ENCODE measurements at places on chromosomes 13 and 19.

DNA sequence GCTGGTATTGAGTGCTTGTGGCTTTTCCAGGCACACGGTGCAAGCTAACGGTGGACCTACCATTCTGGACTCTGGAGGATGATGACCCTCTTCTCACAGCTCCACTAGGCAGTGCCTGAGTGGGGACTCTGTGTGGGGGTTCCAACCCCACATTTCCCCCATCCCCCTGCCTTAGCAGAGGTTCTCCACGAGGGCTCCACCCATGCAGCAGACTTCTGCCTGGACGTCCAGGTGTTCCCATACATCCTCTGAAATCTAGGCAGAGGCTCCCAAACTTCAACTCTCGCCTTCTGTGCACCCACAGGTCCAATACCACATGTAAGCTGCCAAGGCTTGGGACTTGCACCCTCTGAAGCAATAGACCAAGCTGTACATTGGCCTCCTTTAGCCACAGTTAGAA, 25.3 kb upstream of the ZSCAN18 start:
- DNase-seq: no peak

DNA sequence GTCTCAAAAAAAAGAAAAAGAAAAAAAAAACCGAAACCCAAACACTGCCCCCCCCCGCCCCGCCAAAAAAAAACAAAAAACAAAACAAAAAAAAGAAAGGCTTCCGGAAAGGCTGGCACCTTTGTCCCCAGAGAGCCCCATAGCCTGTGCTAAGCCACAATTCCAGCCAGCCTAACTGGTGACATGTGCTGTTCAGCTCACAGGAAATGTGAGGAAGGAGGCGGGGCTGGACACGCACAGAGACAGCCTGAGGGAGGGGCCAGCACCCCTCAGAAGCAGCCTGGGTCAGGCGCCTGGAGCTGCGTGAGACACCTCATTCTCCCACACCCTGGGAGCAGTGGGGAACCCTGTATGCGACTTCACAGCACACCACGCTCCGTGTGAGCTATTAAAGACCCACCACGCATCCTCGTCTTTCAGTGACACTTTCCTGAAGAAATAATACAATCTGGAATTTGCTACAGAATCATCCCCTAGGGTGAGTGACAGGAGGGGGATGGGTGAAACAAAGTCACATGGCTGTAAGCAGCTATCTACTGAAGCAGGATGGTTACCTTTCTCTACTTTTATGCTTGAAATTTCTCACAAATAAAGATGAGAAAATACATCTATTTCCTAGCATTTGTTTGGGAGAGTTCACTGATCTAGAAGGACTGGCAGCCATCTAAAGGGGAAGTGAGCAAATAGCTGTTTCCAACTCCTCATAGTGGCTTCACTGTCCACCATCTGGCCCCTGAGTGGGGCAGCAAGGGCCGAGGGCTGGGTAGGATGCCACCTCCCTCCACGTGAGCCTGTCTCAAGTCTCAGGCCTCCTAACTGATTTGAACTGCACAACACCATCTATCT, 12.3 kb upstream of the SLC35E1 start:
- DNase-seq: peak; percentile 88

DNA sequence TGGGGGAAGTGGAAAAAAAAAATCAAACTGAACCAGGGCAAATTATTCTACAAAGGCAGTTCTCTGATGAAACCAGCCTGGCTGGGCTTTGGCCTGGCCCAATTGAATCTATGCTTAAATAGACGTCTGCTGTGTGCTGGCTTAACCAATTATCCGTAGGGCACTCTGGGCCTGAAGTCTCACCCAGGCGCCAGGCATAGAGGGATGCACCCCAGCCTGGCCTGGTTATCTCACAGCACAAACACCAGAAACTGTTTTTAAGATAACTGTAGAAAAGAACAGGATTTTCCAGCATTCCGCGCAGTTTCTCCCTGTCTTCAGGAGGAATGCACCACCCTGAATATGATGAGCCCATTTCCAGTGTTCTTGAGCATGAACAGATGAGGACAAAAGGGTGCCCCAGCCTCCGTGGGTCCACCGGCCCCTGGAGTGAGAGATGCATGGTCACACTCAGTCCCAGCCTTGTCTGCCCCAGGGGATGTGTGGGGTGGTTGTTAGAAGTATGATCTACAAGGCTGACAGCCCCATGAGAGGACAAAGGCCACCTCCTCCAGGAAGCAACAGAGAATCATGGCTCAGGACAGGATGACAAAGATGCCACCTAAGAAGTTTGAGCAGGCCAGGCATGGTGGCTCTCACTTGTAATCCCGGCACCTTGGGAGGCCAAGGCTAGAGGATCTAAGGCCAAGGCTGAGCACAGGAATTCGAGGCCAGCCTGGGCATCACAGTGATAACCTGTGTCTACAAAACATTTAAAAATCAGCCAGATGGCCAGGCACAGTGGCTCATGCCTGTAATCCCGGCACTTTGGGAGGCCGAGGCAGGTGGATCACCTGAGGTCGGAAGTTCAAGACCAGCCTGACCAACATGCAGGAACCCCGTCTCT, 50.2 kb downstream of the PEPD start:
- DNase-seq: no peak

GRCh38 chr19:39237200-39238184, 7.3 kb downstream of the IFNL3 start:
- peak; percentile 75 for DNase-seq

DNA sequence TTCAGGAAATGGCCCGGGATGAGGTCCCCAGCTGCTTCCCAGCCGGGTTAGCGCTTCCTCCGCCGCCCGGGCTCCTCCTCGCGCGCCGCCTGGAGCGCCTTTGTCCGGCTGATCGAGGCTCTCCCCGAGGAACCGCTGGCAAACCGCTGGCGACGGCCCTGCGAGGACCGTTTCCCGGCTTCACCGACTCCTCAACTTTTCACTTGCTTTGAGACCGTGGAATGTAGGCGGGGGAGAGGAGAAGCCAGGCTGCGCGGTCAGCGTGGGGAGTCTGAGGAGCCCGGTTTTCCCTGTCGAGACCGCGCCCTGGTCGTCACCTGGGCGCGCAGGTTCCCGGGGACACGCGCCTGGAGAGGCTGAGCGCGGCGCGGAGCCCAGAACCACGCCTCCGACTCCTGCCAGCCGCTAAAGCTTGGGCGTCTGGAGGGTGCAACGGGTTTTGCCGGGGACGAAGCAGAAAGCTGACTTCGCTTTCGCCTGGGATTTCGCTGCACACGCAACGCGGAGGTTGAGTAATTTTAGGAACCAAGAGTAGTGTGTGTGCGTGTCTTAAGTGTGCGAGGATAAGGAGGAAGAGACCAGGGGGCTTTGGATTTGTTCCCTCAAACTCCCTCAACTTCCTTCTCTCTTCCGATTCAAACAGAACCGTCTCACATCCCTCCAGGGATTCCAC, 7.3 kb upstream of the DGKH start:
- peak; percentile 56 for DNase-seq

GRCh38 chr19:6495947-6496346, 6.2 kb downstream of the TUBB4A start:
- DNase-seq: peak; percentile 4

DNA sequence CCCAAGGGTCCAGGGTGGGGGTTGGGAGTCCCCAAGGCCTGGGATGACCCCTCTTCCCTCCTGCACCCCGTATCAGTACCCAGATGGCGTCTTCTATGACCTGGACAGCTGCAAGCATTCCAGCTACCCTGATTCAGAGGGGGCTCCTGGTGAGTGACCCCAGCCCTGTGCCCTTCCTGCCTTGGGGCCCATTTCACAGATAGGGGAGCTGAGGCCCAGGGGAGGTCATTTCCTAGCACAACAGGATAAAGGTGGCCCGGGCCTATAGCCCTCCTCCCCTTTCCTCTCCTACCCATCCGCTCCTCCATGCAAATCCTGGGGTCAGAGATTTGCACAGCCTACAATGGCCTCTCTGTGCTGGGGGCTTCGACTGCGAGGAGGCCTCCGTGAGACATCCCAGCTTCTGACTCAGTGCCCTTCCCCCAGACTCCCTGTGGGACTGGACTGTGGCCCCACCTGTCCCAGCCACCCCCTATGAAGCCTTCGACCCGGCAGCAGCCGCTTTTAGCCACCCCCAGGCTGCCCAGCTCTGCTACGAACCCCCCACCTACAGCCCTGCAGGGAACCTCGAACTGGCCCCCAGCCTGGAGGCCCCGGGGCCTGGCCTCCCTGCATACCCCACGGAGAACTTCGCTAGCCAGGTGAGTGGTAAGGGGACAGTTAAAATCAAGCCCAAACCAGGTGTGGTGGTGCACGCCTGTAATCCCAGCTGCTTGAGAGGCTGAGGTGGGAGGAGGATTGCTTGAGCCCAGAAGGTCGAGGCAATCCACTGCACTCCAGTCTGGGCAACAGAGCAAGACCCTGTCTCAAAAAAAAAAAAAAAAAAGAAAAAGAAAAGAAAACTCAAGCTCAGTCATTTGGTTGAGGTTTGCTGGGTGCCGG, 3.9 kb downstream of the SPIB start:
- no peak for DNase-seq

GRCh38 chr13:109906976-109907375, 120.6 kb upstream of the IRS2 start:
- DNase-seq: no peak

Measured in GM20000 (cell line).